ENCODE measurements at places on chromosomes 3 and 15.

DNA sequence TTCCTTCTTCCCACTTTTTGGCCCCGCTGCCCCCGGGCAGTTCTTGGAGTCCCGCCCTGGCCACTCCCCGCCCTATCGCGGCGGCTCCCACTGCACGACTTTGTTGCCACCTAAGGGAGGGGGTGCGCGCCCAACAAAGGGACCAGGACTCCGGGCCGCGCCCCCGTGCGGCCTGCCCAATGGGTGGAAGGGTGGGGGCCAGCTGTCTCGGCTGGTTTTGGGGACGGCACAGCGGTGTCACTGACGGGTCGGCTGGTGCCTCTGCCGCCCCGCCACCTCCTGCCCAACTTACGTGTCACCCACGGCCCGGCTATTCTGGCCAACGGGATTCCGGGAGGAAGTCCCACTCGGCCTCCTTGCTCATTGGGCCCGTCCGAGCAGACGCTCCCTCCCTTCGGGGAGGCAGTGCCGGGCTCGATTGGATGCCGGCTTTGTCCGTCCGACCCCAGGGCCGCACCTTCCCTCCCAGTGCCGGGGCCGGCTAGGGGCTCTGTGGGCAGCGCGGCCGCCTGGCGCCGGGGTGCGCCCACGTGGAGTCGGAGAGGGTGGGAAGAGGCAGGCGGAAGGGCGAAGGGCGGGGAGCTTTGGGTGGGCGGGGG lies at the start of gene GOLIM4:
GOLIM4 (minus strand) TSS at position 314 of the 599 bp plus-strand sequence. CDS start 639 bp downstream, outside the sequence.
- peak; percentile 99 for DNase-seq

GRCh38 chr3:170491901-170492300 lies 73.2 kb downstream of the CLDN11 start:
- no peak for DNase-seq

GRCh38 chr3:176505878-176506621 lies 691.2 kb downstream of the TBL1XR1 start:
- peak; percentile 15 for DNase-seq

DNA sequence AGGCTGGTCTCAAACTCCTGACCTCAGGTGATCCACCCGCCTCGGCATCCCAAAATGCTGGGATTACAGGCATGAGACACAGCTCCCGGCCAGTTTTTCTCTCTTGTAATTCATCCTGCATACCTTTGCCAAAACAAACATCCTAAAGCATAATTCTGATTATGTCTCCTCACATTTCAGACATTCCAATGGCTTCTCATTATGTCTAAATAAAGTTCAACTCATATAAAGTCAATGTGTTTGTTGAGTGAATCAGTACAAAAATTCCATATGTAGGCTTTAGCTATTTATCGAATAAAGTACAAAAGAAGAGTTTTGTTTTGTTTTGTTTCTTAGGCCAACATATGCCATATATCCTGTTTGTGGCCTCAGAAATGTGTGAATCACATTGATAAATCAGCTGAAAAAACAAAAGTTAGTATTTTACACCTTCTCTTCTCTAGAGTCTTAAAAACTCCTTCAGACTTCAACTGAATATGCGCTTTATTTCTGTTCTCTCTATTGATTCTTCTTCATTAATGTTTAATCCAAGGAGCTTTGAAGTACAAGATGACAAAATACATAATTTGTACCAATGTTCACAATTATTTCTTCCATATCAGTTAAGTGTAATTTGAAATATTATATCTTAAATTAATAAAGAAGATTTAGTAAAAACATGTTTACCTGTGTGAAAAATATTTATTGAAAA lies 165.8 kb downstream of the MECOM start:
- no peak for DNase-seq

DNA sequence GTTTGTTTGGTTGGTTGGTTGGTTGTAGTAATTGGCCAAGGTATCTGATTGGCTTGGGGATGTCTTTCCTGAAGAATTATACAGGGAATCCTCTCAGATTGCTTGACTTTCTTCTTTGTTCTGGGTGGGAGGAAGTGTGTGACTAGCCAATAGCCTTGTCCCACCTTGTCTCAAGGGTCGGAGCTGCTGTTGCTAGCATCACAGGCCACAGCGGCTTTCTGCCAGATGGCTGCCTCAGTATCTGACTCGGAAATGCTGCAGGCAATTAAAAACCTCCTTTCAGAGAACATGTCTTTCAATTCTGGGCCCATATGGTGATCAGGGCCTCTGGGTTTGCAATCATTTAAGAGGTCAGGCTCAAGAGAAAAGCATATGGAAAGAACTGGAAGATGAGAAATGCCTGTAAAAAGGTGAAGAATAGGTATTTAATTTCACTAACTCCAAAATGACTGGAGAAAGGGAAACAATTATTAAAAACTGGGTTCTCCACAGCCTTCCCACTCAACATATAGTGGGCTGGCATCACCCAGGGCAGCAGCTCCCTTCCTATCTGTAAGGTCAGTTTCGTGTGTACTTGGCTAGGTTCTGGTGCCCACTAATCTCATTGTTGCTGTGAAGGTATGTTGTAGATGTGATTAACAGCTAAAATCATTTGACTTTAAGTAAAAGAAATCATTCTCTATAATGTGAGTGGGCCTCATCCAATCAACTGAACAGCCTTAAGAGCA lies 32.4 kb downstream of the TGFBR2 start:
- DNase-seq: no peak

DNA sequence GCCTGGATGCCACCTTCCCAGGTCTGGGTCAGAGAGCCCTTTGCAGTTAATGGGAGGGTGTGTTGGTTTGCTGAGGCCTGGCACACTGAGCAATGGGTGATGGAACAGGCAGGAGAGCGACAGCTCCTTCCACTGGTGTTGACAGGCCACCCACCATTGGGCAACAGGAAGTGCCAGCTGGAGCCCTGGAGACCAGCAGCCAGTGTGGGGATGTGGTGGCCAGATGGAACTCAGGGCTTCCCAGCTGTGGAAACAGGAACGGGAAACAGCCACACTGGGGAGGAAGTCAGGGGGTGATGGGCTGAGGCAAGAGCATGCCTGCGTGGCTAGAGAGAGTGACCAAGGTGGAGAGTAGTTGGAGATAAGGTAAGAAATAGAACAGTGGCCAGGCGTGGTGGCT lies 9.3 kb downstream of the PSTPIP1 start:
- no peak for DNase-seq

GRCh38 chr3:48130321-48130904 lies 57.8 kb downstream of the CDC25A start:
- DNase-seq: no peak

DNA sequence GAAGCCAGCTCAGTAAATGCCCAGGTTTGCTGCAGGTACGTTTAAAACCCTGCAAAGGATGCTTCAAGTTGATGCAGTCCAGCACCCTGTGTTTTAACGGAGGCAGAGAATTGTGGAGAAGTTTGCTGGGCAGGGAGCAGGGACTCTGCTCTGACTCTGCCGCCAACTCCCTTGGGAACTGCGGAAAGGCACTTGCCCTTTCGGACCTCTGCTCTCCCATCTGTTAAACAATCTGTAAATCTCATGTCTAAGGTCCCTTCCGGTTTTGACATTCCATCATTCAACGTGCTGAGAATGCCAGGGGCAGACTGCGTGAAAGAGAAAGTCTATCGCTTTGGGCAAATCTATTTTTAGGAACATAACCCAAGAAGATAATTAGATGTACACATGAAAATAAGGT lies 184.5 kb downstream of the OPA1 start:
- DNase-seq: no peak

DNA sequence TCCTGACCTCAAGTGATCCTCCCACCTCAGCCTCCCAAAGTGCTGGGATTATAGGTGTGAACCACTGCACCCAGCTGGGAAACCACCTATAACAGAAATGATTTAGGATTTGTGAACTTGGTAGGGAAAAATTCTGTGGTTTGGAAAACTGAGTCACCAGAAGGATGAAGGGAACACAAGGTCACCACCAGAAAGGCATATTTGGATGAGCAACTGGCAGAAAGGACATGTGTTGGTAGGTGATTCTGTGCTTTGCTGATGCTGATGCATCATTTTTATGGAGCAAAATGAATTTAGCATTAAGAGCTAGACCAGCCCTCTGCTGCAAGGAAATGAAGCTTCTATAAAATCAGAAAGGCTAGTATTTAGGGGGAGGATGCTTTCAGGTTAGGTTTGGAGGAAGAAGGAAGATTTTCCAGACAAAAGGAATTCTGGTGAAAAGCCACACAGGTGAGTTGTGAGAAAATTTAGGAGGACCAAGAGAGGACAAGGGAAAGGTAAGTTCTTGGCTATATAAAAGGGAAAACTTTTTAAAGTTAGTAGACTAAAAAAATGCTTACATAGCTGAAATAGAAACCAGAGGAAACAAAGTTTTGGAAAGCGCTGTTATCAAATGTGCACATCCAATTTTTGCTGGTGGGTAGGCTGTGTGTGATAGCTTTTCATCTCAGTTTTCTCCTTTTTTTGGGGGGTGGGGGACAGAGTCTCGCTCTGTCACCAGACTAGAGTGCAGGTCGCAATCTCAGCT lies 3.6 kb downstream of the PXK start:
- DNase-seq: no peak

DNA sequence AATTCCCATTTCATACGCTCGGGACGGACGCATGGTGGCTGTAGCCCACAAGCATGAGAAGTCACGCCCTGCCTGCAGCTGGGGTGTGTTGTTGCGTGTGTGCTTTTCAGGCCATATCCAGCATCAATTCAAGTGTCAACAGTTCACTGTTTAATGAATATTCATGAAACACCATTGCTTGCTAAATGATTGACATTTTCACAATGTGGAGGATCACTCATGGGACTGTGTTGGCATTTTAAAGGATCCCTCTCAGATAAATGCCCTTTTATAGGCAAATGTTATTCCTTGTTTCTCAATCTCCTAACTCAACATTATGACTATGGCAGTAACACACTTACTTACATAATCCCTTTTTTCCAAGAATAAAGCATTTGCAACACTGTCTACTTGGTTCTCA lies 511.3 kb downstream of the GABRG3 start:
- DNase-seq: no peak

GRCh38 chr3:189267981-189268613 lies 96.3 kb downstream of the TPRG1 start:
- DNase-seq: no peak

- no peak for DNase-seq
Observed at GRCh38 chr15:32659340-32660155, 18.0 kb downstream of the SCG5 start.

DNA sequence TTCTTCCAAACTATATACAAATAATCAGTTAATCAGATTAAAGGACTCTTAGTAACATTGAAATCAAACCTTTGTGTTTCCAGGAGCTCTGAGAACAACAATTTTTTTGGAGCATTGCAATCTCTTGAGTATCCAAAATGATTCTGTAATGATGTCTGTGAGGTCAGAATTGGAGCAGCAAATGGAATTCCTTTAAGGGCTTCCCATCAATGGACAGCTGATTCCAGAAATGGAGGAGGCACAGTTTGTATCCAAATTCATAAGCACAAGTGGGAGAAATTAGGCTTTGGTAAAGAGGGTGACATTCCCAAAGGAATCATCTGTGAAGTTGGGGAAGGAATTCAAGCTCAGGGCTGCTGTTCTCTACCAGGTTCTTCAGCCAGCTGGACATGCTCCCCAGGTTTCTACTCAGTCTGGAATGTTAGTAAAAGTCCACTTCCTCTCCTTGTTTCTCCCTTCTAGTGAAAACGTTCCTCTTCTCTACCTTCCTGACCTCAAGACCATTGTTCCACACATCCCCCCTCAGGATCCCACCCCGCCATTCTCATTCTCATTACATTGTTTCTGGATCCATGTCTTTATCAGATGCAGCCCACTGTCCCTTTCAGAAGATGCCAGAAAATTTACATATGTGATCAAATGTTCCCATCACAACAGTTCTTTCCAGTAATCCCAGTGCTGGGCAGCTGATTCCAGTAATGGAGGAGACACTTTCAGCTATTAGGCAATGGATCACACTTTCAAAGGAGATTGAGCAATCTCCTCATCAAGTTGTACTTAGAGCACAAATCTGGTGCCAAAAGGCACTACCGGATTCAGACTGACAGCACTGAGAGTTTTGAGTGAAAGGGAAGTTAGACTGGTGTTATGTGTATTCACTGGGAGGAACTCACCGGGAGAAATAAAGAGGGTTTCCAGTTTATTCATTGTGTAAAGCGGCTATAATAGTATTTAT lies 391.3 kb upstream of the TPRG1 start:
- DNase-seq: no peak

DNA sequence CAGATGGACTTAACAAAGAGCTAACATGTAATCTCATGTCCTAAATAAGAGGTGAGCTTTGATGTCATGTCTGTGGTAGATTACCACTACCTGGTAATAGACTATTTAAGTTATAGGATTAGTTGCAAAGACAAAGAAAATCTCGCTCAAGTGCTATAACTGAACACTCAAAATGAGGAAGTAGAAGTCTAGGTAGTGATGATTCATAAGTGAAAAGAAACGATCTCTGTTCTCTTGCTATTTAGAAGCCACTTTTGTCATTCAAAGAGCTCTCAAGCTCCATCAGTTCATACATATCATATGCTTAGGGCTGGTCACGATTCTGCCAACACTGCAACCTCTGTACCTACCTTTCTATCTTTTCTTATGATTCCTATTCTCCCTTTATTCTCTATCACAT lies 110.9 kb downstream of the EDEM1 start:
- peak; percentile 80 for DNase-seq

GRCh38 chr3:148631124-148631903 lies 66.4 kb upstream of the AGTR1 start:
- DNase-seq: no peak

DNA sequence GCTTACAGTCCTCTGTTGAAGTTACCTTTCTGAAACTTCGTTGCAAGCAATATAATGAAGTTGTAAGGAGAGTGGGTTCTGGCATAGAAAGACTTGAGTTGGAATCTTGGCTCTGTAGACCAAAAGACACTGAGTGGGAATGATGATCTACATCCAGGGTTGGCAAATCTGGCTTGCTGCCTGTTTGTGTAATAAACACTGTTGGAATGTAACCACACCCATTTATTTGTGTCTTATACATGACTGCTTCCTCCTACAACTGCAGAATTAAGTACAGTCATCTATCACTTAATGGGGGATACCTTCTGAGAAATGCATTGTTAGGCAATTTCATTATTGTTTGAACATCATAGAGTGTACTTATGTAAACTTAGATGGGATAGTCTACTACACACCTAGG lies 178.4 kb upstream of the SUCLG2 start:
- DNase-seq: no peak

DNA sequence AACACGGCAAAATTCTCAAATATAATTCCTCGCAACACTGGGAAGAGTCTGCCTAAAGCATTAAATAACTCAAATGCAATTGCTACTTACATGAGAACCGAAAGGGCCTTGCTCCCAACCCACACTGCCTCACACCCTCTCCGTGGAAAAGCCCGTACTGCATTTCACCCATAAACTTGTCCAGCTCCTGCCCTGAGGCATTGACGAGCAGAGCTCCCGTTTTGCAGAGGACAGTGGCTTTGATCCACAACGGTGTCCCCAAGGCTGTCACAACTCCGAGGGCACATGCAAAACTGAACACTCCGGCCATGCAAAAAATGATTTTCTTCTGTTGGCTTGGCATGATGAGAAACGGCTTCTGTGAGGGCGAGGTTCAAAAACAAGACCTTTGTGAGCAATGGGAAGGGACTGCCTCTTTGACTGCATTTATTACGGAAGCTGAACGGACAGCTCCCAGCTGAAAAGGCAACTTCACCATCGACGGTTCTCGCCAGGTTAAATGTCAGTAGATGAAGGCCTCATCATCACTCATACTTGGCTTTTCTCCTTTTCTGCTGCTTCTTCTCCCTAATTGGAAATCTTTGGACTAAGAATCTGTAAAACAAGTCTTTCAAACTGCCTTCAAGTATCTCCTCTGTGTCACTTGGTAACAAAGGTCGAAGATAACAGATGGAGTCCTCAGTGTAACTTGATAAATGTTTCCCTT lies at the start of gene CLRN1:
CLRN1 (minus strand) TSS at position 362 of the 706 bp plus-strand sequence; CDS start at position 343, 19 bp downstream.
- DNase-seq: no peak
